Calu3 (cell line): ENCODE measurements at places on chromosomes 4 and X.

- no peak for DNase-seq
Observed at GRCh38 chr4:52853351-52853750, 8.8 kb upstream of the RASL11B start.

- no peak for DNase-seq
Observed at GRCh38 chr4:58935332-58935731, 1825.1 kb upstream of the IGFBP7 start.

- DNase-seq = no peak
Observed at GRCh38 chr4:184310171-184310567, 92.5 kb upstream of the ENPP6 start.

GRCh38 chr4:62517716-62518115 lies 1317.6 kb downstream of the ADGRL3 start:
- no peak for DNase-seq

DNA sequence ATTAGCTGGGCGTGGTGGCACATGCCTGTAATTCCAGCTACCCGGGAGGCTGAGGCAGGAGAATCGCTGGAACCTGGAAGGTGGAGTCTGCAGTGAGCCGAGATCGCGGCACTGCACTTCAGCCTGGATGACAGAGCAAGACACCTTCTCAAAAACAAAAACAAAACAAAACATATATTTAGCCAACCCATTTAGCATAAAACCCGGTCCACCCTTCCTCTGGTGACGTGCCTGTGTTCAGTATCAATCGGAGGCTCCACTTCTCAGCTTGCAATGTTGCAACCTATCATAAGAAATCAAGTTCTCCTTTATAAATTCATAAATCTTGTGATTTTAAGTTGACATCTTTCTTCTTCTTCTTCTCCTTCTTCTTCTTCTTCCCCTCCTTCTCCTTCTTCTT lies 73.9 kb downstream of the SLC34A2 start:
- no peak for DNase-seq

GRCh38 chrX:40099055-40099958 lies 1.5 kb upstream of the BCOR start:
- peak; percentile 44 for DNase-seq

DNA sequence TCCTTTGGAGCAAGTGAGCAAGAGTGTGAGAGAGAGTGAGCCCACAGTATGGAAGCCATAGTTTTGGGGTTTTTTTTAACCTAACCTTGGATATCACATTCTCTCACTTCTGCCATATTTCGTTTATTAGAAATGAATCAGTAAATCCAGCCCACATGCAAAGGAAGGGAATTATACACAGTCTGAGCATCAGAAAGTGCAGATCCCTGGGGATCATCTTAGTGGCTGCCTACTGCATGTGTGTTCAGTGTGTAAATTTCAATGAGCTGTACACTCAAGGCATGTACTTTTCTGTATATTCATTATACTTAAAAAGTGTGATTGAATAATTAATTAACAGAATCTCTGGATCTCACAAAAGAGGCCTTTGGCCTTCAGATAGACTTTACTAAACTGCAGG lies 133.8 kb upstream of the PRPS2 start:
- no peak for DNase-seq

DNA sequence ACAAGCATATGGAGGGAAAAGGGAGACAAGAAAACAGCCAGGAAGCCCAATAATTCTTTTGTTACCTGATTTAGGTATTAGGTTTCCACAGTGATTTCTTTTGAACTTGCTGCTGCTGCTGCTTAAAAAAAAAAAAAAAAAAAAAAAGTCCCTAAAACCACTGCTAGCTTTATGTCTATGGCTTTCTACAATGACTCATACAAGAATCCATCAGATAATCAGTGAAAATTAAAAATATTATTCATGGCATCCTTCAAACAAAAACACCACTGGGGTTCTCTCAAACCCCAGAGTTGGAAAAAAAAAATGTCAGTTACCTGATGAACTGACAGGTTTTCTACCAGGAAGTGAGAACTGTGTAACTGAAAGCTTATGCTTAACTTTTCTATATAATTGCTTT lies 14.3 kb downstream of the EPHA5 start:
- no peak for DNase-seq

- no peak for DNase-seq
Observed at GRCh38 chr4:186924723-186925122, 201.1 kb upstream of the FAT1 start.

- no peak for DNase-seq
Observed at GRCh38 chrX:137848266-137848905, 282.5 kb downstream of the ZIC3 start.

GRCh38 chr4:74531963-74532794 lies 87.2 kb downstream of the AREG start:
- peak; percentile 40 for DNase-seq

DNA sequence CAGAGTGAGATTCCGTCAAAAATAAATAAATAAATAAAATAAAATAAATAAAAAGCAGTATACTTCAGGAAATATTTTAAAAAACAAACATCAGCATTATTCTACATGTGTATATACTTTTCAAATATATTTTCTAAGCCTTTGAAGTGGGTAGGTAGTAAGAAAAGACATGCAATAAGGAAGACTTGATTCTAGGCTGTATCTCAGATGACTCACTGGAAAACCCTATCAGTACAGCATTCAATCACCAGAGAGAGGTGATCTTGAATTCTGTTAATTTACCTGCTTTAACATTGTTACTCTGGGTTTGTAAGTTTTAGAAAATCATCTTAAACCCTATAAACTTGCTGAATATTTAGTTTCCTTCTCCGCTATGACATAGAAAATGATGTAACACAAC lies 106.6 kb upstream of the NAP1L5 start:
- DNase-seq = no peak

DNA sequence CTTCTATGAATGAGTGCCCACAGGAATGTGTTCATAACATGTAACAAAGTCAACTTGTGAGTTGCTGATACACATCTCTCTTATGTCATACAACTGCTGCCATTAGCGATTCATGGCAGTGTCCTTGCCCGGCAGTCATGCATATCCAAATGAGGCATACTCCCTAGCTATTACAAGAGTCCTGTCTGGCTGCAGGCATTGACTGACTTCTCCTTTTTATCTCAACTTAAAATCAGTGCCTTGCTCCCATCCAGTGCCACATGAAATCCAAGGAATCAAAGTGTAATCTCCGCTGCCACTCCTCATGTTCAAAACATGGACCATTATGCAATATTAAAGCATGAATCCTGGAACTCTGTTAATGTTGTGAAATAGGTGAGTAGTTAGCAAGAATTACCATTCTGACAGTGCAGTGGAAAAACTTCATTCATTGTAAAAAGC lies 348.9 kb upstream of the FTHL17 start:
- DNase-seq = no peak

DNA sequence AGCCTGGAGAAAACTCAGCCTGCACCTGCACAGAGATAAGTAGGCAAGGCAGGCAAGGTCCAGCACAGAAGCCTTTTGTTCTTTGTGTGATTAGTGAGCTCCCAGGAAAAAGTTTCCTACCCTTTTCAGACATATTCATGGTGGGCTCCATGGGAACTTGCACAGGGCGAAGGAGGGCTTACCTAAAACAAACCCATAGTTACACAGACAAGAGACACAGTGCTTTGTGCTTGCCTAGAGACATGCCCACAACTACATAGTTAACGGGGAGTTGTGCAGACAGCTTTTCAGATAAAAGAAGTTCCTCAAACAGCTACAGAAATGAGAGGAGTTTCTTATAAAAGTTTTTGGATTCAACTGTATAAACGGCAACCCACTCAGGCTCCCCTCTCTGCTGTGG lies 180.5 kb downstream of the GLUD2 start:
- no peak for DNase-seq

DNA sequence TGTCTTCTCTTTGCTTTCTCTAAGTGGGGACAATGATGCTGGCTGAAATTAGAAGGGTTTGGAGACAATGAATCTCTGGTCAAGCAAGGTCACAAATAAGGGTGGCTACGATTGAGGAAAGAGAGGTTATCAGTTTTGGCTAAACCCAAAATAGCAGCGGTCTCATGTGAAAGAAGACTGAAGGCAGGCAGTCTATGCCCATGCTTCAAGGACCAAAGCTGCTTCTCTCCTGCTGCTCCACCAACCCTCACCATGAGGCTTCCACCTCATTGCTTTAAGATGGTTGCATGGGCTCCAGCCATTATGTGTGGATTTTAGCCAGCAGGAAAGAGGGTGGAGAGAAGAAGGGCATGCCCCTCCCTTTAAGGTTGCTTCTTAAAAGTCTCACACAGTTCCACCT lies 114.1 kb upstream of the TRIM2 start:
- no peak for DNase-seq

DNA sequence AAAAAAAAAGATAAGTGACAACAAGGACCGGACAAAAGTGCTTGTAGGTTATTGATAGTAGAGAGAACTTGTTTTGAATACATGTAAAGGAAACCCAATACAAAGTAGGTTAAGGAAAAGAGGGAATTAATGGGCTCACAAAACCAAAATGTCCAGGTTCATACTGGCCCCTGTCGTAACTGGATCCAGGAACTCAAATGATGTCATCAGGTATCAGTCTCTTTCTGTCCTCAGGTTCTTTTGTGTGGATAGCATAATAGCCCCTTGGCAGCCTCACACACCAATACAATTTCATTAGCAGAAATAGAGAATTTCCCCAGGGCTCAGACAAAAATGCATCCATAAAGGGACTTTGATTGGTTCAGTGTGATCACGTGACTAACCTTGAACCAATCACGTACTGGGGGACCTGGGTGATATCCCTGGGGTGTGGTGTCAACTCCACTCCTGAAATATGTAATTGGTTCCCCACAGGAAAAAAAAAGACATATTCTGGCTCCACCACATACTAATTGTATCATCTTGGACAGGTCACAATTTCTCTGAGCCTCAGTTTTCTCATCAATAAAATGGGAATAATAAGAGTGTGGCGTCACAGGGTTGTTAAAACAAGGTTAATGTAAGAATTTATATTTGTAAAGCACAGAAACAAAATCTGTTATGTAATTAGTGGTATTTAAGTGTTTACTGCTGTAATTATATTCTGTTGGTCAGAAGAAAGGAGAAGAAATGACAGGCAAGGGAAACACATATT lies 174.8 kb downstream of the PDGFRA start:
- DNase-seq = no peak

GRCh38 chr4:181119186-181119585 lies 1124.0 kb upstream of the TENM3 start:
- DNase-seq = no peak

DNA sequence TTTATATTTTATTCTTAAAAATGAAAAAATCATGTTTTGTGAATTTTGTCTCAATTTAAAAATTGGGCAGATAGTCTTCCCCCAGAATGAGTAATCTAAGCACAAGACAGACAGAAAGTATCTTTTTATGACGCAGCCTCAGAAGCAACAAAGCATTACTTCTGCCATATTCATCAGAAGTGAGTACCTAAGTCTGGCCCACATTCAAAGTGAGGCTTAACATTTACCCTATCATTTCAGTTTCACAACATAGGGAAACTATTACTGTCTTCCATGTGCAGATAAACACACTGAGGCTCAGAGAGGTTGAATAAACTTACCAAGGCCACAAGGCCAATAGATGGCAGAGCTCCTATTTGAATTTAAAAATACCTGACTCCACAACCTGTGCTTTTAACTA lies 4.4 kb upstream of the PRDX4 start:
- DNase-seq = no peak

DNA sequence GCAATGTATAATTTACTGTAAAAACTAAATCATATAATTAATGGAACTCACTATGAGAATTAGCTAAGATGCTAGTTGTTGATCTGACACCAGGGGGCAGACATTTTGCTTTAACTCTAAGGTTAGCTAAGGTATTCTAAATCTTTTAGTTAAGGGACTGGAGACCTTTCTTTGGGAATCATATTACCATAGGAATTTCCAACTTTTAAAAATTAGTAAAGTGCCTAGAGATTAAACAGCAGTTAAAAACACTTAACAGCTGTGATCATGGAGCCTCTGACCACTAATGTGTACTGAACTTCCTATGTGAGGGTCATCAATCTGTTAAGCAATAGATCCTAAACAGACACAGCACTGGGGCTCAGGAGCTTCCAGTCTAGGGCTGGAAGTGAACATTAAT lies 226.6 kb downstream of the NSUN7 start:
- peak; percentile 56 for DNase-seq

GRCh38 chr4:86974551-86974994 lies 39.8 kb downstream of the AFF1 start:
- DNase-seq = no peak

GRCh38 chr4:20773144-20773997 lies 73.1 kb downstream of the PACRGL start:
- DNase-seq = peak; percentile 59

DNA sequence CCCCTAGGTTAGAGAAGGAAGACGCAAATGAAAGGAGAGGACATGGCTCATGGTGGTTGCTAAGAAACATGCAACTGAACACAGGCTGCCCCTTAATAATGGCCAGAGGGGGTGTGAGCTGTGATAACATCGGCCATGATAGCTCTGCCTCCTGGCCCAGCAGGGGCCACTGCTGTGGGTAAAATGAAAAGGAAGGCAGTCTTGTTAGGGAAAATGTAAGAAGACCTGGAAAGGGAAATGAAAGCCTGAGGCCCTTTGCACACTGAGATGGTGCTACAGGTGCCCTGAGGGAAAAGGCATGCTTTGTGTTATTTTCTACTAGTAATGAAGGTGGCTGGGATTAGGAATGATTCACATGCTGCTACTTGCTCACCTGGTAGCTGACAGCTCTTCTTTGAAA lies 123.6 kb upstream of the MID1 start:
- no peak for DNase-seq

DNA sequence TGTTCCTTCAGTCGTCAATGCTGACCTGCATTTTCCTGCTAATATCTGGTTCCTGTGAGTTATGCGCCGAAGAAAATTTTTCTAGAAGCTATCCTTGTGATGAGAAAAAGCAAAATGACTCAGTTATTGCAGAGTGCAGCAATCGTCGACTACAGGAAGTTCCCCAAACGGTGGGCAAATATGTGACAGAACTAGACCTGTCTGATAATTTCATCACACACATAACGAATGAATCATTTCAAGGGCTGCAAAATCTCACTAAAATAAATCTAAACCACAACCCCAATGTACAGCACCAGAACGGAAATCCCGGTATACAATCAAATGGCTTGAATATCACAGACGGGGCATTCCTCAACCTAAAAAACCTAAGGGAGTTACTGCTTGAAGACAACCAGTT lies 12.6 kb downstream of the TLR8 start:
- DNase-seq = no peak

DNA sequence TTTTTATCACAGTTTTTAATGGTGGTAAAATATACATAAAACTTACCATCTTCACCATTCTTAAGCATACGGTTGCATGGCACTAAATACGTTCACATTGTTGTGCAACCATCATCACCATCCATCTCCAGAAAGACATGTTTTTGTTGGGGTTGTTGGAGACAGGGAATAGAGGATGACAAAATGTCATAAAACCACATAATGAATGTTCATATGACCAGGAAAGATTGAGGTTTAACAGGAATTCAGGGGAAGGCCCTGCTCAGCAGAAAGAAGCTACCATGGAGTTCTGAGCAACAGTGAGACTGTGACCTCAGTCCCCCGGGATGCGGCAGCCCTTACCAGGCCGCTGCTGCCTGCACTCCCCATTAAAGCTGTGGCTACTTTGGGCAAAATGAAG lies 63.9 kb upstream of the TRIM2 start:
- no peak for DNase-seq
